ENCODE measurements at places on chromosomes 12 and 14.
A peak's percentile ranks its signal among the peaks of the same experiment; 100 is the strongest.

GRCh38 chr14:72880164-72880563 lies 13.7 kb downstream of the DPF3 start:
- no peak for DNase-seq

- DNase-seq = peak; percentile 34
These were observed 60.8 kb upstream of the REP15 start for GRCh38 chr12:27635349-27635972.

- DNase-seq = no peak
These were observed 954 bp upstream of the SLC39A2 start for GRCh38 chr14:20998139-20998538.

- DNase-seq = no peak
These were observed 213.5 kb upstream of the SLC38A2 start for GRCh38 chr12:46585854-46586621.

GRCh38 chr12:89800435-89800834 lies 91.8 kb upstream of the ATP2B1 start:
- no peak for DNase-seq

- DNase-seq = no peak
These were observed 1278.3 kb downstream of the SLC16A7 start for GRCh38 chr12:60874091-60874490.

- DNase-seq = no peak
These were observed 218.5 kb downstream of the NUAK1 start for GRCh38 chr12:105920161-105920684.

GRCh38 chr14:102927346-102927877 lies 4.9 kb downstream of the AMN start:
- no peak for DNase-seq

DNA sequence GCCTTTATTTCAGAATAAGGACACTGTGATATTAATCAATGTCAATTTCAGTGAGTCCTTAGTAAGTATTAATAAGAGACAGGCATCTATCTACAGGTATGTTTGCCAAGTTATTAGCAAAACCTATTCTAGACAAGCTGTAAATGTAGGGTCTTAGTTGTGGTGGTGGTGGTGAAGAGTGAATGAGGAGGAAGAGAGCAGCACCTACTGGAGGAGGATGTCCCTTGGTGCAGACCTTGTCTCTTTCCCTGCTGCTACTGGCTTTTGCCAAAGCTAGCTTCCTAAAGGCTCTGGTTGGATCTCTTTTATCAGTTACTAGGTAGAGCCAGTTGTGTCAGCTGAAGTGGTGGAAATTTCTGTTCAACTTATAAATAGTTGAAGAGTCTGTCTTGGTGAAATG lies 304.8 kb upstream of the ATP2B1 start:
- no peak for DNase-seq

GRCh38 chr12:130925666-130926015 lies 28.1 kb upstream of the ADGRD1 start:
- peak; percentile 37 for DNase-seq

- no peak for DNase-seq
These were observed 259.0 kb upstream of the E2F7 start for GRCh38 chr12:77324416-77324762.

- DNase-seq = peak; percentile 6
These were observed 30.7 kb downstream of the CEP290 start for GRCh38 chr12:88111074-88111652.

DNA sequence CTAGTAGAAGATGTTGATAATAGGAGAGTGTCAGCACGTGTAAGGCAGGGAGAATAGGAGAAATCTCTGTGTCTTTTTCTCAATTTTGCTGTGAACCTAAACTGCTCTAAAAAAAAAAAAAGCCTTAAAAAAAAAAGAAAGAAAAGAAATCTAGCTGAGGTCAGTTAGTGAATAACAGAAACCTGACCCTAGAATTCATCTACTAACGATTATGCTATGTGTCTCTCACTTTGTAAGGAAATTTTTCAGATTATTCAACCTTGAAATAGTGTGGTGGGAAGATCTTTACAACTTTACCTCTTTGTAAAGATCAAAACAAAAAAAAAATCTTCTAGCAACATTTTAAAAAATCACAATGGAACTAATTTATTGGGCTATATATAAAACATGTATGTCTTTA lies 995.7 kb downstream of the GALC start:
- no peak for DNase-seq

- DNase-seq = no peak
These were observed 49.9 kb downstream of the FOXN3 start for GRCh38 chr14:89366864-89367778.

GRCh38 chr14:33938131-33938949 lies 12.5 kb downstream of the EGLN3 start:
- no peak for DNase-seq

- no peak for DNase-seq
These were observed 312.3 kb downstream of the RAD51B start for GRCh38 chr14:68131907-68132306.

DNA sequence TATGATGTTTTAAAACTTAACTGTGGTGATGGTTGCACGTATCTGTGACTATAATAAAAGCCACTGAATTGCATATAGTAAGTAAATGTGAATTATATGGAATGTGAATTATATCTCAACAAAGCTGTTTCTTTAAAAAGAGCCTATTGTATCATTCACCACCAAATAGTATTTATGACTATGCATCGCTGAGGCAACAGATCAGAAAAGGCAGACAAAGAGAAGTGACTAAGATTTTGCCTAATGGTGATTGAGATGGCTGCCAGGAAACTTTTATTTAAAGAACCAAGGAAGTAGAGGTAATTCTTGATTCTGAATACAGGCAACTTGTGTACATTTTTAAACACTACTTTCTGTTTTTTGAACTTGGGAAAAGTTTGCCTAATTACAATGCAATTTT lies 31.7 kb downstream of the DHRS7 start:
- DNase-seq = no peak

- no peak for DNase-seq
These were observed 509.1 kb downstream of the VRK1 start for GRCh38 chr14:97306133-97306759.

GRCh38 chr12:71955970-71956369 lies 17.3 kb downstream of the TPH2 start:
- DNase-seq = peak; percentile 56

DNA sequence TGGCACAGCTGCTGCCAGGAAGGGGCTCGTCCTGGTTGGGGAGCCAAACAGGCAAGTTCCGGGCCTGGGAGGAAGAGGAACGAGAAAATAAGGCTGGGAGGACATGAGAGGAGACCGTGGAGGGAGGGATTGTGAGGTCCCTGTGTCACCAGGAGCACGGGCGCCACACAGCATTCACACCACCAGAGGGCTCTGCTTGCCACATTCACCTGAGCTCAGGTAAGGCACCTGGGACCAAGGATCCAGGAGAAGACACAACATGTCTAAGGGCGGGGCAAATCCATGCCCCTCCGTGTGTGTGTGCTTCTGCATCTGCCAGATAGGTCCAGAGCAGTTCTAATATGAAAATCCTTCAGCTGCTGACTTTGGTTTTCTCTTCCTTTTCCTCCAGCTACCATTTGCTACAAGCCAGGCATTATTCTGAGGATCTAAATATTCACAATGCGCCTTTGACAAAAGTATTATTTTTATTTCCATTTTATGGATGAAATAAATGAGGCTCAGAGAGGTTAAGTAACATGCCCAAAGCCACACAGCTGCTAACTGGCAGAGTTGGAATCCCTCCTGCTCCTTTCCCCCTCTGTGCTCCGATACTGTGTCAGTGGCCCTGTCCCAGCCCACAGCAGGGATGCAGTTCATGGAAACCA lies 14.6 kb downstream of the RAPGEF3 start:
- no peak for DNase-seq

DNA sequence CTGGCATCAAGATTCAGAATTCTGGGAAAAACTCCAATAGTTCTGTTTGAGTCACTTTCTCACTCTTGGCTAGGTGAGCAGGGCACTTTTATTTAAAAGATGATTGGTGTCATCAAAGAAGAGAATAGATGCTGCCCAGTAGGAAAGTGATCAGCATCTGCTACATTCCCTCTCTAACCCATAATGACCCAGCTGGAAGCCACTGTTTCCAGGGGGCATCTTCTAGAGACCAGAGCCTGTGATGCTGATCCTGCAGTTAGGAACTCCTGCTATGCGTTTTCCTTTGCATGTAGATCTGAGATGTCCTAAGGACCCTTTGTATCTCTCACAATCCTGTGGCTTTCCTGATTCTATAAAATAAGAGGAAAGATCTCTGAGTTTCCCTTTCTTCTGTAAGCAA lies 79.9 kb upstream of the TMTC1 start:
- DNase-seq = no peak

DNA sequence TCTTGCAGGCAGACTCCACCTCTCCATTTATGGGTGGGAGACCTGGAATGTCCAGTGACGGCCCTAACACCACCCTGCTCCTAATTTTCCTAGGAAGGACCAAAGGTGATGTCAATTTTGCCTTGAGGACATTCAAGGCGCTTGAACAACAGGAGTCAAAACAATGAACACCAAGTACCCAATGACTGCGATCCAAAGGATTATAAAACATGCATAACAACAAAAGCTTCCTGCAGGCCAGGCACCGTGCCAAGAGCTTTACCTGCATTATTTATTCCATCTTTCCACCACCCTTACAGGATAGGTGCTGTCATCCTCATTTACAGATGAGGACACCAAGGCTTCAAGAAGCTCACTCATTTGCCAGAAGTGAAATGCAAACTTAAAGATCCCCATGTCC lies 15.2 kb upstream of the FOXN3 start:
- DNase-seq = no peak

GRCh38 chr12:21343636-21344035 lies 8.9 kb upstream of the SLCO1A2 start:
- DNase-seq = no peak

DNA sequence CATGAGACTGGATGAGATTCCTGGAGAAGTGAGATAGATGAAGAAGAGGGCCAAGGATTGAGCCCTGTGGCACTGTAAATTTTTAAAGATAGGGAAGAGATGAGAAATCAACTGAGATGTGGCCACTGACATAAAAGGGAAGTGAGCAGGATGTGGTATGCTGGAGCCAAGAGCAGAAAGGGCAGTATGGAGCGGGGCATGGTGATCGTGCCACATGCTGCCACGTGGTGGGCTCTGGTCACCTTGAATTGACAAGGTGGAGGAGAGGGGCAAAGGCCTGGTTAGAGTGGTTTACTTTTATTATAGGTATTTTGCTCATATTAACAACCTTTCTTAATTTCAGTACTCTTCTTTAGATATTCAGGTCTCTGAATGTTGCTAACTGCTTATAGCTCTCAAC lies 257.9 kb downstream of the NEDD1 start:
- no peak for DNase-seq

DNA sequence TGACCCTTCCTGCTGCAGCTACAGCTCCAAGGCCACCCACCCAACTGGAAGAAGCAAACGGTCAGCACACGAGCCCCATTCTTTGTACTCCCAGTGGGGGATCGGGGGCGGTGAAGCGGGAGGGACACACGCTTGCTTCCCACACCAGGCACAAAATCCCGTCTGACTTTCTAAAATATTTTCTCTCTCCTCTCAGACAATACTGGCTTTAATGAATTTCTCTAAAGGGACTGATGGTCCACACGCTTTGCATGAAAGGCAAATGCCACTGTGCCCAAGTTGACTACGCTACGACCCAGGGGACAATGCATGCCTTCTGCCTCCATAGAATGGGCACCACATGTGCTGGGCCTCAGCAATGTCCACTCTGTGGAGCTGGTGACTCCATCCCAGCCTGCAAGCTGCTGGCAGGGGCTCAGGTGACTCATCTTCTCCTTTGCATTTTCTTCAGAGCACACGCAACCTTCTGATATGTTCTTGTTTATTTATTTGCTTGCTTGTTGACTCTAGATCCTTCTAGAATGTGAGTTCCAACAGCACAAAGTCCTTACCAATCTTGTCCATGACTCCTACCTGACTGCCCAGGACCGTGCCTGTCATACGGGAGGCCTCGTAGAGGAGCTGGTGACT lies 15.6 kb downstream of the SYNE3 start:
- peak; percentile 79 for DNase-seq

DNA sequence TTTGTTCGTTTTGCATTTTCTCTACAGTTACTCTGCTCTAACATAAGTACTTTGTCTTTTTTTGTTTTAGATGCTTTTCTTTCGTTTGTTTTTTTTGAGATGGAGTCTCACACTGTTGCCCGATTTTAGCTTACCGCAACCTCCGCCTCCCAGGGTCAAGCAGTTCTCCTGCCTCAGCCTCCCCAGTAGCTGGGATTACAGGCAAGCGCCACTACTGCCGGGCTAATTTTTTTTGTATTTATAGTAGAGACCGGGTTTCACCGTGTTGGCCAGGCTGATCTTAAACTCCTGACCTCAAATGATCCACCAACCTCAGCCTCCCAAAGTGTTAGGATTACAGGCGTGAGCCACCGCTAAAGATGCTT lies 2.7 kb downstream of the DIP2B start:
- DNase-seq = no peak

DNA sequence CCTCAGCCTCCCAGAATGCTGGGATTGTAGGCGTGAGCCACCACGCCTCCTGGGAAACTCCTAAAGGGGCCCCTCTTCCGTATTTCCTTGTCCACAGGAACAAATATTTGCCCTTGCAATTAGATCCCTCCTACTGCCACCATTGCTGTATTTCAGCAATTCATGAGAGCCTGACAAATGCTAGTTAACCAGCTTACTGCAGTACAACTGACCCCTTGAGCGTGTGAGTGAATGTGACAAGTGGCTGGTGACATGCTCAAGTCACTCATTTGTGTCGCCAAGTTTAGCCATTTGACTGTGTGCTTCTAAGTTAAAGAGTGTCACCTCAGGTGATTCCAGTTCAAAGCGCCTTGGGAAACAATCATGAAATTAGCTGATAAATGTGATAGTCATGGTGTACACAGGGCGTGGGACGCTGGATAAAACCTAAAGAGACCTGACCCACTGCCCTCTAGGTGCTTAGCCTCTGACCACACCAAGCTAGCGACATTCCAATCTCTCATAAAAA lies 56.1 kb upstream of the MAP1LC3B2 start:
- DNase-seq = no peak

GRCh38 chr14:54787261-54787660 lies 115.4 kb downstream of the GCH1 start:
- DNase-seq = no peak

GRCh38 chr12:104695453-104696148 lies 238.9 kb downstream of the CHST11 start:
- peak; percentile 66 for DNase-seq

DNA sequence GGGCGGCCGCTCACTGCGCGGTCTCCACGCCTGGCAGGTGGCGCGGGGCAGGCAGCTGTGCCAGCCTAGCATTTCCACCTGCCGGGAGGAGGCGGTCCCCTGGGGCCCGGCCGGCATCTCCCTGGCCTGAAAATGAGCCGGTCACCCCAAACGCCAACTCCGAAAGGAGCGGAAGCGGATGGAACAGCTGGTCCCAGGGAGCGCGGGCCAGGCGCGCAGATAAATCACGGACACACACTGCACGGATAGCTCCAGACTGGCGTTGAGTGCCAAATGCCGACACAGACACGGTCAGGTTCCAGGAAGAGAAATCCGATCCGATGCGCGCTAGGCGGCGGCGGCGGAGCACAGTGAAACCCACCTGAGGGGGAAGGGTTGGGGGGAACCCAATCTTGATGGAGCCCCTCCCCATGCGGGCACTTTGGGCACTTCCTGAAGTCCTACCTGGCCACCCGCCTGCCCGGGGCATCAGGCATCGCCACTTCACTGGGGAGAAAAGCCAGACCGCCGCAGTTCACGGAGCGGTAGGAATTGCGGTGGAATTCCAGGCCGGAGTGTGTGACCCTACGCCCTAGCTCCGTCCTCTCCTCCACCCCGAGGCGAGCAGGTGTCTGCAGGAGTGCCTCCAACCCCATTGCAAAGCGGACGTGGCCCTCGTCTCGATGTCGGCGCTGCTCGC lies 624 bp upstream of the PLEKHD1 start:
- DNase-seq = peak; percentile 61

- no peak for DNase-seq
These were observed 113.9 kb downstream of the AEBP2 start for GRCh38 chr12:19553175-19553574.

Data from AG08396 (cell line).